Trophoblast cell (in vitro differentiated cells and primary cell): ENCODE measurements at places on chromosomes 1 and 21.

DNA sequence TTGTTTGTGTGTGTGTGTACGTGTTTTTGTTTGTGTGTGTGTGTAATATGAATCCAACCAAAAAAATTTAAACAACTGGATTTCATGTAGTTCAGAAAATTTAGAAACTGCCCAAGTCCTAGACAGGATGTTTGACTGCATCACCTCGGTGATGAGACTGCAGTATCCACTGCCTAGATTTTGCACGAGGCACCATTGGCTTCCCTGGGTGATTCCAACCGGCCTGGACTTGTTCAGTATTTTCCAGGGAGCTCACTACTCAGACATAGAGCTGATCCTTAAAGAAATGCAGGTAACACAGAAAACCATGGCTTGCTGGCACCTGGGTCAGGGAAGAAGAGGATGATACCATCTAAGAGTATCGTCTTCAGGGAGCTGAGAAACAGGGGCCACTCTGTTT lies 18.2 kb upstream of the KCNK2 start:
- no peak for DNase-seq

- no peak for DNase-seq
Observed at GRCh38 chr1:7229696-7230631, 444.7 kb downstream of the CAMTA1 start.

DNA sequence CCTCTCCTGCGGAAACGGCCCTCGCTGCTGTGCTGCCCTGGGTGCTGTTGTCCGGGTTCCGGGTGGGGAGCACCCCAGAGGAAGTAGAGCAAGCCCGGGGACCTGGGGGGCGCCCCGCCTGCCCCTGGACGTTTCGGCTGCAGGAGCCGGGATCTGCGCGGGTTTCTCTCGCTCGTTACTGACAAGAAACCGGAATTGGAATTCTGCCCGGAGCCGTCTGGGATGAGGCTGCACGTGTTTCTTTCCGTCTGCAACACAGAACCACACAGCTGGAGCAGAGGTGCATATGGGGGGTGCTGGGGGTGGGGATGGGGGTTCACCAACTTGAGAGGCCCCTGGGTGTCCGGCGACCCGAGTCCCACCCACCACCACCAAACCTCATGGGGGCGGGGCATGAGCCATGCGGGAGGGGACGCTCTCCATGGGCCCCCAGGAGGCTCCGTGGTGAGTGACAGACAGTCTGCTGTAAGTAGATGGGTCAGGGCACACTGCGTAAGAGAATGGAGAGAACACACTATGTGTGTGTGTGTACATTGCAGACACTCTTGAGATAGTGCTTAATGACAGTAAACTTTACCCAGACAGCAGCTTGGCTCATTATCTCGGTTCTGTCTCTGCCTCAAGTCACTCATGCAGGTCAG lies 261.4 kb upstream of the C1orf174 start:
- DNase-seq = no peak

- no peak for DNase-seq
Observed at GRCh38 chr21:40099809-40100208, 232.6 kb downstream of the PCP4 start.

- peak; percentile 27 for DNase-seq
Observed at GRCh38 chr1:54973205-54973921, 7.1 kb upstream of the TMEM61 start.

DNA sequence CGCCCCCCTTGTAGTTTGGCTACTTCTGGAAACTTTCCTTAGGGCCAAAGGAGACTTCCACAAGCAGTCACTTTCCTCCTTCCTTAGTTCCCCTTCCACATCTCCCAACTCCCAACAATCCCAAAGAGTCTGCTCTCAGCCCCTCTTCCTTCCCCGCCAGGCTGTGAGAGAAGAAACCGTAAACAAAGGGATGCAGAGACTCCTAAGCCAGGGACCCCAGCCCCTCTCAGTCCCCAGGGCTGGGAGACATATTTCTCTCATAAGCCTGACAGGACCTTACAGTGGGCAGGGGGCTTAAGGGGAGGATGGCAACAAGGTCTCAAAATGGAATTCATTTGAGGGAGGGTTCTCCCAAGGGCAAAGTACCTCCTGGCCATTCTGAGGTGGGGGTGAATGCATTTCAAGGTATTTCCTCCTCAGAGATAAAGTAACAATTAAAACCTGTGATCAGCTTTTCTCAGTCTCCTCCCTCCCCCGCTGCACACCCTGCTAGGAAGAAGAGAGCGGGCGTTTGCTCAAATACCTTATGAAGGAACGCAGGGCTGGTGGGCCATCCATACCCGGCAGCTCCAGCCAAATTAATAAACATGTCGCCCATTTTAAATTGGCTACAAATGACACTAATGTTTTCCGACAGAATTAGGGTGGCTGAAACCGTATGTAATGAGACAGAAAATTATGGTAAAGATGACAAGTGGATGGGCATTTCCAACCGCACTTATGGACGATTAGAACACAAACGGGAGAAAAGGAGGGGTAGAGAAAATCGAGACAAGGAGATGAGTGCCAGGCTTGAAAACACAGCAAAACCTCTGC lies 4.0 kb downstream of the BARHL2 start:
- no peak for DNase-seq

DNA sequence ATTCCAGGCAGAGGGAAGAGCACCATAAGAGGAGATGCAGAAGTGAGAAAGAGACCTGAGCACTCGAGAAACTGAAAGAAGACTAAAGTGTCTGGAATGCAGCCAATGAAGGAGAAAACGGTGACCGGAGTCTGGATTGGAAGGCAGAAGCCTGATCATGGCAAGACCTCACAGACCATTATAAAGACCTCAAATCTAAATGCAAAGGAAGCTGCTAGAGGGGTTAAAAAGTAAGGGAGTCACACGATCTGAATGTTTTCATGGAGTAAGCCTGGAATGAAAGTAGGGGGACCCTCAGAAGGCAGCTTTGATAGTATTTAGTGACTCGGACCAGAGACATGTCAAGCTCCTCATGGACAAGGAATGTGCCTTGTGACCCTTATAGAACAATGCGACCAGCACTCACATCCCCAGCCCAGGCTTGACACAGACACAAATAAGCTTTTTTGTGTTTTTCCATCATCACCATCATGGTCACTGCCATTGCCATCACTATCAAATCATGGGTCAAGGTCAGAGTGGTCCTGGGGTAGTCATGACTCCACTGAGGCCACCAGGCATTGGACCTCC lies 183.6 kb downstream of the SEC16B start:
- no peak for DNase-seq

DNA sequence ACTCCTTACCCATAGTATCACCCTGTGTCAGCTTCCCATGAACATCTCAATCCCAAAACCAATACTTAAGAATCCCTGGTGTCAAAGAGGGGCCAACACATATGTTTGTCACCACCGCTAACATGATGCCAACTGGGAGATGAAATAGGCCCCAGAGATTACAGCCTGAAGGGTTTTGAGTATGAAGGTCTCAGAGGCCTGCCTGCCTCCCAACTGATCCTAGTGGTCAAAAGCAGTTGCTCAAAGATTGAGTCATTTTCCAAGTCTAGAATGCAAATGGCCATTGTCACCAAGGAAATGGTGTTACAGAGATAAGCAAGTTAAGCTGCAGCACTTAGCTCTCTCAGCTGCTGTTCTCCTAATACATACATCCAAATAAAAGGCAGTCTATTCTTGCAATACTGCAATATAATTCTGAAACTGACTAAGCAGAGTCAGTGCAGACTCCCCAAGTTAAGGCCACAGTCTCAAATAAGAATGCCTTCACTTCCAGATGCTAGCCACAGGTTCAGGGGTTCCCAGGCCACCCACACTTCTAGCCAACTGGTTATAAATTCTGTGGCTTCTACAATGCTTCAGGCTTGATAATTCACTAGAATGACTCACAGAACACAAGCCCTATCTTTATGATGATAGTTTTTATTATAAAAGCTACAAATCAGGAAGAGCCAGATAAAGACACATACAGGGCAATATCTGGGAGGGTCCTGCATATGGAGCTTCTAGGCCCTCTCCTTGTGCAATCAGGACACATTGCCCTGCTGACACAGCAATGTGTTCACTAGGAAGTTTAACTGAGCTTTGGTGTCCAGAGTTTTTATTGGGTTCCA lies 18.7 kb downstream of the DUSP10 start:
- DNase-seq = no peak

DNA sequence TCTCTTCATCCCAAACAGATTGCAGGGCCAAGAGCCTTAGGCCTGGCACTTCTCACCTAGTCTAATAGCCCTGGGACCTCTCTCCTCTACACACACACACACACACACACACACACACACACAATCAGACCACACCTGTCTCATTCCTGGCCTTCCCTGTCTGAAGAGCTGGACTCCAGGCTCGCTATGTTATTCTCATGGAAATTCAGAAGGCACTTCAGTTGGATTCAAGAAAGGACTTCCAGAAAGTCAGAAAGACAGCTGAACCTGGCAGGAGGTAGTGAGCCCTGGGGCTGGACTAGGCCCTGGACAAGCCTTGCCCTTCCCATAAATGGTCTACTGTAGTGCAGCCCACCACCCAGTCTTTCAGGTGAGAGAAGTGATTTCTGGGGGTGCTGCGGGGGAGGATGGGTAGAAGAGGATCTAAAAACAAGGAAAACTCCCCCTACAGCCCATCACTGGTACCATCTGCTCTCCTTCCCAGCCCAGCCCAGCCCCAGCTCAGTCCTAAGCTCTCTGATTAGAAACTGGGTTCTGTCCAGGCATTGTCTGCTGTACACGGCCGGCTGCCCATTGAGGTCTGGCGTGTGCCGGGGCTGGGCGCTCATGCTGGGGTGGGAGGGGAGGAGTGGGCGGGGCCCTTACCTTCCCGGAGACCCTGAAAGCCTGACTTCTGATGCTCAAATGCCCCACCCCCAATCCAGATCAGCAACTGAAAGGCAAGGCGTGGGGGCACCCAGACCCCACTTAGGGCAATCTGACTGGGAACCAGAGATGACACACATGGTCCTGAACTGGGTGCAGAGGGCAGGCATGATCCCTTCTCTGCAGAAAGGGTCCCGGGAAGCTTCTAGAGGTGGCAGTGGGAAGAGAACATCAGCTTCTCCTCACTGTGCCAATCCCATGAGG lies 2.5 kb downstream of the KIF21B start:
- no peak for DNase-seq

DNA sequence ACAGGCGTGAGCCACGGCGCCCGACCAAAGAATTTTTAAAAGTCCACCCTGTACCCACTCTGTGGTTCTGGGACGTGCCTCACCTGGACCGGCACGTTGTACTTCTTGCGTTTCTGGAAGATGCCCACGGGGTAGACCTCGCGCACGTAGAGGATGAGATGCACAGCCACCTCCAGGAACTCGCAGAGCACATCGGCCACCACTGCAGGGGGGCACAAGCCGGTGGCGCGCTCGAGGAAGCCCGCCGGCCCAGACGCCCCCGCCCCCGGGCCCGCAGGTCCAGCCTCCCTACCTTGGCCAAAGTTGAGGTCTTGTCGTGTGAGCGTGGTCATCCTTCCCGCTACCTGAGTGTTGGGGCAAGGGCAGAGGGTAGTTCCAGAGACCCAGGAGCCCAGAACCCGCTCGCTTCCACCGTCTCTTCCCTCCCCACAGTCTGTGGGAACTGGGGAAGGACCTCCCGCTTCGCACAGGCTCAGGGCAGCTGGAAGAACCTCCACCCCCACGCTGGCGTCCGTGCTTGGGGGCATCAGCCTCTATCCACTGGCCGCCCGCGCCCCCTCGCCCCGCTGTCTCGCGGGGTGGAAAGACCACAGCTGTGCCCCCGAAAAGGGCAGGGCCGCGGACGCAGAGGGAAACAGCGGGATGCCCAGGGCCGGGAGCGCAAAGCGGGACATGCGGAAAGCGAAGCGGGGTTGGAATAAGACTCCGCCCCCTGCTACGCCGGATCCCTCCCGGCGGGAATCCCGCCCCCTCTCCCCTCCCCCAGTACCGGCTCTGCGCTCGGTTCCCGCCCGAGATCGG lies 478 bp downstream of the MAD2L2 start:
- DNase-seq = no peak

GRCh38 chr1:10459184-10459583 lies 9.4 kb downstream of the CORT start:
- DNase-seq = no peak

DNA sequence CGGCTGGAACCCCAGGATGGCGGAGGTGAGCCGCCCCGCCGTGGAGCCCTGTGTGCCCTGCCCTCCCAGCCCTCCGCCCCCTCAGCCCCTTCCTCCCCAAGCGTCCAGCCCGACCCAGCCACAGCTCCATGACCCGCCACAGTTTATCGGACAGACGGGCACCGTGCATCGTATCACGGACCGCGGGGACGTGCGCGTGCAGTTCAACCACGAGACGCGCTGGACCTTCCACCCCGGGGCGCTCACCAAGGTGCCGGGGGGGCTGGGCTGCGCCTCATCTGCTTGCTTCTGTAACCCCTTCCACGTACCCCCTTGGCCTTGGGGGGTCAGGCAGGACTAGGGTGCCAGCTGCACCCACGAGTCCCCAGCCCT lies 6.6 kb upstream of the MMP23B start:
- no peak for DNase-seq

- no peak for DNase-seq
Observed at GRCh38 chr21:14741256-14741655, 195.1 kb upstream of the SAMSN1 start.

- DNase-seq = no peak
Observed at GRCh38 chr1:242522304-242522945, 2.1 kb downstream of the PLD5 start.

- DNase-seq = no peak
Observed at GRCh38 chr1:57761628-57762027, 337.8 kb upstream of the DAB1 start.

- DNase-seq = no peak
Observed at GRCh38 chr1:200415227-200415626, 5.4 kb upstream of the ZNF281 start.

GRCh38 chr1:22582661-22583635 lies 19.7 kb downstream of the EPHA8 start:
- no peak for DNase-seq

DNA sequence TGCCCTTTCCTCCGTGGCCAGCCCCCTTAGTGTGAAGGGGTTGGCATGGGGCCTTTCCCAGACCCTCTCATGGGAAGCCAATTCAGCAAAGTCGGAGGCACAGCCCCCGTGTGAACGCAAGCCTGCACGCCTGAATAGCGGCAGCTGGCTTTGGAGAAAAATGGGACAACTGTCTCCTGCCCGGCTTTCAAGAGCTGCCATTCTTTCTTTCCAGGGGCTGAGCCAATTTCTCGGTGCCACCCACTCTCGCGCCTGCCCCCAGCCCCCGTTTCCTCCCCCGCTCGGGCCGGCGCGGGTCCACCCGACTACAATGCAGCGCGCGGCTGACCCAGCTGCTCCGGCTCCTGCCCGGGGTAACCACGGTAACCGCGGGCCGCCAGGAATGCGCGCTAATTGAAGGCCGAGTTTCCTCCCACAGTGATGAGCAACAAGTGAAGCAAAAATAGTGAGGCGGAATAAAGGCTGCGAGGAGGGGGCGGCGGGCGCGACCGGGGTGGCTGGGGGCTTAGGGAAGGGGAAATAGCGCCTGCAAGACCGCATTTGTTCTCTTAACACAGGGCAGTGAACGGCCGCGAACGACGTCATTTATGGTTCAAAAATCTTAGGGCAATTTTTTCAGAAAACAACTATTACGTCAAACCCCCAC lies 27.8 kb downstream of the ILDR2 start:
- DNase-seq = peak; percentile 62

DNA sequence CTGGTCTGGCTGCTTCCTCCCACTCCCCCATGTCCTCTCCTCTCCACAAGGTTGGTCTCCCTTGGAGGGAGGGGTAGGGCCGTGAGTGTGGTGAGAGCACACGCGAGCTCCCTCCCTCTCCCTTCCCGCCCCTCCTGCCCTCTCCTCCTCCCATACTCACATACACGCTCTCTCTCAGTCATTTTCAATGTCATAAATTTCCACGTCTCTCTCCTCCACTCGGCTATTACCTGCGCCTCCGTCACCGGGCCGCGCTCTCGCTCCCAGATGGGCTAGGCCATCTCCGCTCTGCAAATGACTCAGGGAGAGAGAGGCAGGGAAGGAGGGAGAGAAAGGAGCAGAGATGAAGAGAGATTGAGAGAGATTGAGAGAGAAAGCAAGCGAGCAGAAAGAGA lies 36.7 kb upstream of the DMBX1 start:
- no peak for DNase-seq
